ENCODE measurements at places on chromosomes 6 and 20. TPM values are rescaled to one million over a fixed set of nuclear protein-coding genes. Genes with fewer than 3 reads are reported as not detected.

DNA sequence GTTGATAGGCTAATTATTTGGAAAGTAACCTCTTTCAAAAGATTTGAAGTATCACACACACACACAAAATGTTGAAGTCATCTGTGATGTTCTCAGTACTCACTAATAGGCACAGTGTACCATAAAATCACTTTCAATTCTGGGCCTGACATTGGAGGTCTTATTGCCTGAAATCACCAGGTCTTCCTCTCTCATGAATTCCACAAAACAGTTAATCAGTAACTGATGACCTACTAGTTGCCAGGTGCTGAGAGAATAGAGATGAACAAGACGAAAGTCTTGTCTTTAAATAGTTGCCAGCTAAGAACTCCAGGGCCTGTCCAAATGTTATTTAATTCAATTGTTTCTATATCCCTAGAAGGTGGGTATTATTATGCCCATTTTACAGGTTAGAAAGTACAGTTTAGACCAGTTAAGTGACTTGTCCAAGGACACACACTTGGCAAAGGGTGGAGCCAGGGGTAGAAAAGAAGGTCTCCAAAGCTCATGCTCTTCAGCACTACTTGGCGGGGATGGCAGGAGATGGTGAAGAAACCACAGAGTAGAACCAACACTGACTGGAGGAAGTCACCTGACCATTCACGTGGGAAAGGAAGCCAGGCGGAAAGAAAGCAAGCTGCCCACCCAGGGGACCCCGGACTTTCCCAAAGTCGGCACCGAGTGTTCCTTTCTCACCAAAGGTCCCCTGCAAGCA is 116.4 kb downstream of the KIF6 start:
- DNase-seq: no peak

- no peak for DNase-seq
Measured at GRCh38 chr20:5484926-5485325, 168.2 kb upstream of the PROKR2 start.

- no peak for DNase-seq
Measured at GRCh38 chr6:170221052-170221752, 69.7 kb downstream of the DLL1 start.

DNA sequence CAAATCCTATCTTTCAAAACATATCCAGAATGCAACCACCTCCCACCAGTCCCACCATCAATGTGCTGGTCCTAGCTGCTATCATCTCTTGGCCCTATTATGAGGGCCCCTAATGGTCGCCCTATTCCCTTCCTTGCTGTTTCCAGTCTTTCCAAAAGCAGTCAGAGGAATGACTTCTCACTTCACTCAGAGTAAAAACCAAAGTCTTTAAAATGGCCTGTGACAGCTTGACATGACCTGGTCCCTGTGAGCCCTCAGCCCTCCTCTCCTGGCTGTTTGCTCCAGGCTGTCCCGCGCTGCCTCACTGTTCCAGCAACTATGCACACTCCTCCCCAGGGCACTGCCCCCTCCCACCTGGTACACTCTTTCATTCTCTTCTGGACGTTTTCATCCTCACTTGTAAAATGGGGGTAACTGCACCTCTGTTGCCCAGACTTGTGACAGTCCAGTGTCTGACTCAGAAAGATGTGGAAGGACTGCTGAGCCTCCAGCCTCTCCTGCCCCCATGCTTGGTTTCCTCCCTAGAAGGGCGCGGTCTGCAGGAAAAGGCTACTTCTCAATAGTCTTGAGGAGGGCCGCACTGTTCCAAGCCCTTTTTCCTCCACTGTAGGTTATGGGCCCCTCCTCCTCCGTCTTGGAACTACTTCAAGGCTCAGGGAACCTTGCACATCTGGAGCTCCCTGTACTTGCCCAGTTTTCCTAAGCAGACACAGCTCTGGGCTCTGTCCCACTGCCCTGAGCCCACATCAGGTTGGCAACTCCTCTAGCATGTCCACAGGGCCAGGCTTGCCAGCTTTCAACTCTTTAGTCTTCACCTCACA is 64.7 kb downstream of the MYH7B start:
- DNase-seq: no peak

The LY6G6D gene
- total RNA-seq: not detected

- no peak for DNase-seq
Measured at GRCh38 chr6:35566794-35567193, 54.1 kb upstream of the TULP1 start.

The RPP40 gene
- total RNA-seq: 43.1 TPM

The ESF1 gene
- total RNA-seq: 22.8 TPM

DNA sequence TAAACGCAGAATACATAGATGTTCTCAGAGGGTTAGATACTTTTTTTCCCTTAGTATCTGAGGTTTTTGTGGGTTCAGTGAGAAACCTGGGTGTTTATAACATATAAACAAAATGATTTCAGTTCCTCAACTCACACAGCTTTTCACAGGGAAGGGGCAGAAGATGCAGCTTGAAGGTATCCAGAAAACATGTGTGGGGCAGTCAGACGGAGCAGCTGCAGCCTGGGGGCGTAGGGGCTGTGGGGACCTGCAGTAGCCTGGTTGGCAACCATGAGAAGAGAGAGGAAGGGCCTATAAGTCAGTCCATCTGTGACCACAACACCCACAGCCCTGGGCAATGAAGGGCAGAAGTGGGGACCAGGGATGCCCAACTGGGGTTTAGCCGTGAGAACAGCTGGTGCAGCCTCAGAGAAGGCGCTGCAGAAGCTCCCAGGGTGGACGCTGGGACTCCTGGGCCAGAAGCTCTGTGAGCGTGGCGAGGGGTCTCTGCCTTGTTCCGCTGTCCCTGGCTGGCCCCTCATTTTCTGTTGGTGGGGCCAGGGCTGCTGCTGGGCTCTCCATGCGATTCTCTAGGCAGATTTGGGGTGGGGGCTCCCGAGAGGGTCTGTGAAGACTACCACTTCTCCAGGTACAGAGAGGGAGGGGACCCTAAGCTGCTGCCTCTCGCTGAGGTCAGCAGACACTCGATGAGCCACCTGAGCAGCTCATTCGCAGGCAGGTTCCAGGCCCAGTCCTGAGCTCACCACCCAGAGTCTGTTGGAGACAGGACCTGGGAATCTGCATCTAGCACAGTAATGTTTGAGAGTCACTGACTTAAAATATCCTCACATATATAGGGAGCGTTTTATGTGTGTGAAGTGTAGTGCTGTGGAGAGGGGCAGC is 181.2 kb downstream of the ZDHHC14 start:
- DNase-seq: no peak

- DNase-seq: no peak
Measured at GRCh38 chr6:36422714-36423100, 19.9 kb downstream of the PXT1 start.

The CASS4 gene
- total RNA-seq: not detected

- no peak for DNase-seq
Measured at GRCh38 chr6:157659536-157660271, 163.3 kb upstream of the SNX9 start.

DNA sequence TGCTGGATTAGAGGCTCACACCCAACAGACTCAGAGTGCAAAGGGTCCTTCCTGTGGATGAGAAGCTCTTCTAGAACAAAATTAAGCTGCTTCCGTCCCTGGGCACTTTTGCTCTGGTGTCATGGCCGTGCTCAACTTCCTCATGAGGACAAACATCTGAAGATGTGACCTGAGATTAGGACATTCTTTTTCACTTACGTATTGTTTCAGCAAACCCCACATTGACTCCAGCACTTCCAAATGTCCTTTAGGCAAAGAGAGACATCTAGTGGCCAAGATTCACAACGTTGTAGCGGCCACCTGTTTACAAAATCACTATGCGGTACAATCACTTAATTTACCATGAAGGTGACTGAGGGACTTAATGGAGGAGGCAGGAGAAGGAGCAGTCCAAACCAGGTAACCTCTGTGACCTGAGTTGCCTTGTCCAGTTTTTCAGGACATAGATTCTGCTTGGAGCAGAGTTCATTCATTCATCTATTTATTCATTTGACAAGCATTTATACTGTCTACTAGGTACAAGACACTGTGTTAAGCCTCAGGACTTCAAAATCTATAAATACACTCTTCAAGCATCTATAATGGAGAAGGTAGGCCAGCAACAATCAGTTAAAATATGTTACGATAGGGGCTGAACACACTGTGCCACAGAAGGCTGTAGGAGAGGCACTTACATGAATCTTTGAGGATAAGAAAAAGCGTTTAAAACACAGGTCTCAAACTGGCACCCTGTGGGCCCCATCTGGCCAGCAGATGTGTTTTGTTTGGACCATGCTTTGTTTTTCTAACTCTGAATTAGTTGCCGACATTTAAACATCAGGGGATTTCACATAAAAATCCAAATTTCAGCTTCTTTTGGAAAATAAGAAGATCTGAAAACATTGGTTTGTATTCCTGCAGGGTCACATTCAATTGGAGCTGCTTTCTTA is 5.6 kb upstream of the ADGRF1 start:
- peak; percentile 76 for DNase-seq

The CD24 gene
- total RNA-seq: 1.1 TPM

DNA sequence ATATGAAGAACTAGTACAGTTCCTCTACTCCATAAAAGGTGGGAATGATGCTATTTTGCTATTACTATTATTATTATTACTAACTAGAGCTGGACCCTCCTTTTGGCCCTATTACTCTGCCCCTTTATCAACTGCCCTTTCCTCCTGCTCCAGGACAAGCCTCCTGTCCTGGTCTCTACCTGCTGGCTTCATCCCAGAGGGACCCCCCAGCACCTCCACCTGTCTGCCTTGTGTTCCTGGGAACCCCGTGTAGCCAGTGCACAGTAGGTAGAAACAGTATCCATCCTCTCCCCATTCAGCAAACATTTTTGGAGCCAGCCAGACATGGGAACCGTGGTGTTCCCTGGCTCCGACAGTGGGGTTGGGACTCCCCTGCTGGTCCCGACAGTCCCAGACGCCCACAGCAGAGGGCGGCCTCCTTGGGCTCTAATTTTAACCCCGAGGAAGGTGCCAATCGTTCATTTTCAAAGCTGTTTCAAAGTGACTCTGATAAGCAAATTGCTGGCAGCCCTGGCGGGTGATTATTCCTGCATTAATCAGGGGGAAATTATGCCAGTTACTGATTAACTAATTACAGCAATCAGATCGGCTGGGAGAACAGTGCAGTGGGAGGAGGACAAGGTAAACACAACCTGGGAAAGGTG is 44.2 kb upstream of the MDGA1 start:
- DNase-seq: peak; percentile 30

- no peak for DNase-seq
Measured at GRCh38 chr6:69881322-69882151, 15.2 kb downstream of the COL19A1 start.

The DNMT3B gene
- 2.3 TPM for total RNA-seq

The LINC00237 gene
- not detected for total RNA-seq

GRCh38 chr20:8913456-8913855 is 155.4 kb upstream of the PLCB4 start:
- DNase-seq: no peak

The ATP6V1G2 gene
- total RNA-seq: 0.45 TPM

GRCh38 chr6:157285422-157285779 is 37.9 kb downstream of the TMEM242 start:
- no peak for DNase-seq

DNA sequence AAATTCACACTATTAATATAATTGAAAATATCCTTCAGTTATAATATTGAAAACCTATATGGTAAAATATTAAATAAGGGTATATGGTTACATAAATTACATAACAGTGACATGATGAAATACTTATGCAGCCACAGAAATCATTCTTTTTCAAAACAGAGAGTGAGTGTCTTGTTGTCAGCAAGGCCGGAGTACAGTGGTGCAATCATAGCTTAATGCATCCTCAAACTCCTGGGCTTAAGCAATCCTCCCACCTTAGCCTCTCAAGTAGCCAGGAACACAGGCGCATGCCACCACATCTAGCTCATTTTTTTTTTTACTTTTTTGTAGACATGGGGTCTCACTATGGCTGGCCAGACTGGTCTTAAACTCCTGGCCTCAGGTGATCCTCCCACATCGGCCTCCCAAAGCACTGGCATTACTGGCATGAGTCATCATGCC is 40.4 kb downstream of the FAM8A1 start:
- peak; percentile 16 for DNase-seq

DNA sequence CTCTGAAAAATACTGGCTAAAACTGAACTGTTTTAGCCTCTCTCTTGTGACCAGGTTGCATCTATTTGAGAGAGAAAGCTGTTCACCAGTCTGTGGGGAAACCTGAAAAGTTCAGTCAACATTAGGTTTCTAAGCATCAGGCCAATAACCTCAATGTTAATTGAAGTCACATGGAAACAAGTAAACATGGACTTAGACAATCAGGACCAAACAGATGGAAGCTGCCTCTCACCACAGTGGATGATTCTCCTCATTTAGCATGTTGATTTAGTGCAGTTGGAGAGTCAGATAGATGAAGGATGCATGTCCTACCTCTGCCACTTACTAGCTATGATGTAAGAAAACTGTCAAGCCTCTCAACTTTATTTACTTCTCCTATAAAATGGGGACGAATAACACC is 18.2 kb downstream of the SCGN start:
- no peak for DNase-seq

GRCh38 chr6:109240370-109241084 is 141.7 kb downstream of the CD164 start:
- peak; percentile 6 for DNase-seq

- DNase-seq: peak; percentile 75
Measured at GRCh38 chr20:20143646-20144045, 91.3 kb downstream of the CFAP61 start.

DNA sequence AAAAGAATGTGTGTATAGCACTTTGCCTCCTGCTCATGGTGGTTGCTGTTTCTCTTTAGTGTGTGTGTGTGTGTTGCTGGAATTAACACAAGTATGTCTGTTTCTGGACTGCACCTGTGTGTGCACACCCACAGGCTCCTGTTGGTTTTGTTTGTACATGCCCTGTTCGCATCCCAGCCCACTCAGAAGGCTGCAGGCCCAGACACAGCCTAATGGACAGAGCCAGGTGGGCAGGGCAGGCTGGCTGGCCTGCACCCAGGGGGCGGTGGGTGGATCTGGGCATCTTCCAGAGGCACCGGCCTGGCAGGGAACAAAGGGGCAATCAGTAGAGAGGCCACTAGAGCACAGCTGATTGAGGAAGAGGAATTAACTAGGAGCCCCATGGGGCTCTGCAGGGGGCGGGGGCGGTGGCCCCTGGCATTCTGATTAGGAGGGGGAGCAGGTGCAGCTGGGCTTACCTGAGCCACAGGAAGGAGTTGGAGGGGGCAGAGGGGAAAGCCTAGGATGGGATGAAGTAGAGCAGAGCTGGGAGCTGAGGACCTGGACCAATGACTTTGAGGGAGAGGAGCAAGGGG is 21.9 kb downstream of the CD40 start:
- no peak for DNase-seq

- DNase-seq: no peak
Measured at GRCh38 chr6:97841763-97842162, 558.7 kb upstream of the MMS22L start.

DNA sequence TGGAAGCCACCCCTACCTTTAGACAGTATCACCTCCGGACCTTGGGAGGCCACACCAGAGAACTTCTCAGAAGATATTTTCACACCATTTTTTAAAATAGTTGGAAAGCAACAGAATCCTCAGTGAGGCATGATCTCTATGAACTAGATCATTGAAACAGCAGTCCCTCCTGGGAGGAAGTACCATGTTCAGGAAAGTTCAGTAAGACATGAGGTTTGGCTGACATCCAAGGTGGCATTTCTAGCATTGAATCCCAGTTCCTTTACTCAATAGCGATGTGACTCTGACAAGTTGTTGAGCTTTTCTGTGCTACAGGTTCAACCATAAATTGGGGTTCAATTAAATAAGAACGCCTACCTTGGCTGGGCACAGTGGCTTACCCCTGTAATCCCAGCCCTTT is 169.0 kb downstream of the TBC1D7 start:
- peak; percentile 27 for DNase-seq

All from SK-MEL-5 (cell line).